ENCODE measurements at places on chromosomes 12 and 14. TPM values are rescaled to one million over a fixed set of nuclear protein-coding genes. Genes with fewer than 3 reads are reported as not detected.

DNA sequence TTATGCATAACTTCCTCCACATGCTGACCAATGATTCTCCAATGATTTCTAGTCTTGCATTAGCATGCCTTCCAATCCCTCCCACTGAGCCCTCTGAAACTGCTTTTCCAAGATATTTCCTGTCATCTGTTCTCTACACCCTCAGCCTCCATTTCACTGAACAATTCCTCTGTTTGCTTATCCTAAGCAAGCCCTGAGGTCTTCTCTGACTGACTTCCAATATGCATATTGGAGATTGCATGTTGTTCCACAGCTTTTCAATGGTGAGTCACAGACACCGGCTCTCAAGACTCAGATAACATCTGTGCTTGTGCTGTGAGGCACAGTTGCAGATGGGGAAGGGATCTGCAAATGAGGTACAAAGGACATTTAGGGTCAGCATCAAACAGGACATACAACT, 141.0 kb downstream of the SLC16A7 start:
- DNase-seq = peak; percentile 57

DNA sequence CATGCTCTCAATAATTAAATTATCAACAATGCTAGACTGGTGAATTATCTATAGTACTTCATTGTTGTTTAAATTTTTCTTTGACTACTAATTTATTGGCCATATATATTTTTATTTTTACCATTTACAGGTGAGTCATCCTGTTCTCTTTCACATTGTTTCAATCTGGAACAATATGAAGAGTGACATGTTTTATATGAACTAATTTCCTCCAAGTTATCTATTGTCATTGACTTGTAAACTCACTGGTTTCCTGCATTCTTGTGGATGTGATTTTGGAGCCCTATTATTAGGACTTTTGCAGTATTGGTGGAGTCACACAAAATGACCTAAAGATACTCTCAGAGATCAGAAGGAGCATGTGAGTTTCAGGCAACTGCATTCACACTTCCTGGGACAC, 297.7 kb downstream of the AEBP2 start:
- no peak for DNase-seq

- no peak for DNase-seq
Measured at GRCh38 chr12:93413064-93413463, 28.7 kb downstream of the UBE2N start.

Gene SLC6A13
- not detected for total RNA-seq

DNA sequence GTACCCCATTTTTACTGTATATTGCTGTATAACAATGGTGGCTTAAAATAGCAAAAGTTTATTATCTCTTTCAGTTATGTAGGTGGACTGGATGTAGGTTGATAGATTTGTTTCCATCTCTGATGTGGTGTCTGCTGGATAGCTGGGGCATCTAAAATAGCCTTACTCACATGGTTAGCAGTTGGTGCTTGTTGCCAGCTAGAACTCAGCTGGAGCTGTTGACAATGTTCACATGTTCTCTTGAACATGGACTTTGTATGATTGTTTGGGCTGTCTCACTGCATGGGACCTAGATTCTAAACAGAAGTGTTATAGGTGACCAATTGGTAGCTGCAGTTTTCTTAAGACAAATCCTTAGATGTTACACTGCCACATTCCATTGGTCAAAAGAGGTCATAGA, 126.9 kb downstream of the GPHN start:
- DNase-seq = no peak

DNA sequence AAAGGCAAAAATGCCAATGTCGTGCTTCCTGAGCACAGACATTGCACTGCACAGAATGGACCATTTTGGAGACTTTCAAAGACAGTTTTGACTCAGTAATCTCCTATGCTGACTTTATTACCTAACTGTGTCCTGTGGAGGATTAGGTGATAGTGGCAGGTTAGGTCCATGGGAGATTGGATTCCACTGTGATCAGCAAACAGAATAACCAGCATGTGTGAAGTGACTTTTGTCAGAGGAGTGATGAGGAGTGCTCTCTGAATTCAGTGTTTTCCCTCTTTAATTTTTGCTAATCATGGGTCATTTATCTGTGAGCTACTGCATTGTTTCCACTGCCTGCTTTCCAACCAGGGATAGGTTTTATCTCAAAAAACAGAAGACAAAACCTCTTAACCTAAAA, 662.5 kb downstream of the DIO2 start:
- no peak for DNase-seq

DNA sequence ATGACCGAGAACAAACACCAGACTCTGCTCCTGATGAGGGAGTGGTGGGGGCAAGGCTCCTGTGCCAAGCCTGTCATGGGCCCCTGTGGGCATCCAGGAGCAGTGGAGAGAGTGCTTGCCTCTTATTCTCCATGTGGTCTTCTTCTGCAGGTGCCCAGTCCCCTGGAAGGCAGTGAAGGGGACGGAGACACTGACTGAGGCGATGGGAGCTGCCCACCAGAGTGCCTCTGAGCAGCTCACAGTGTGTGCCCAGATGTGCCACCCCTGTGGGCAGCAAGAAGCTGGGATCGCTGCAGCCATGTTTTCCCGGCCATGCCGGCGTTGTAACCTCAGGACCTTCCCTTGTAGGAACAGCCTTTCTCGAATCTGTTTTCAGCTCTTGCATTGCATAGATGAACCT, 6.4 kb upstream of the EP400 start:
- no peak for DNase-seq

Gene BHLHE41
- not detected for total RNA-seq

DNA sequence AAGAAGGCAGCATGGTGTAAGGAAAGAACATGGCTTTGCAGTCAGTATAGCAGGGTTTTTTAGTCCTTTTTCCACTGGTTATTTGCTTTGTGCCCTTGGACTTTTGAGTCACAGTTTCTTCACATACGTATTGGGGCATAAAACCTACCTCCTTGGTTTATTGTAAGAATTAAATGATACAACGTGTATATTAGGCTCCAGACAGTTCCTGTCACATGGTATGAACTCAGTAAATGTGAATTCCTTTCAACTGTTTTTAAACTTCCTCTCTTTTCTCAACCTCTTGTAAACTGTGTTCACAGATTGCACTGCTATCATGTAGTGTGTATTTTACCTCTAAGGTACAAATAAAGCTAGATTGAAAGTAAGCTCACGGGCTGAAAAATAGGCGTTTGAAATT, 29.5 kb downstream of the MSRB3 start:
- DNase-seq = no peak

Gene MMP19
- not detected for total RNA-seq

Gene TAS2R31
- not detected for total RNA-seq

- no peak for DNase-seq
Measured at GRCh38 chr14:102231476-102232347, 73.3 kb downstream of the MOK start.

DNA sequence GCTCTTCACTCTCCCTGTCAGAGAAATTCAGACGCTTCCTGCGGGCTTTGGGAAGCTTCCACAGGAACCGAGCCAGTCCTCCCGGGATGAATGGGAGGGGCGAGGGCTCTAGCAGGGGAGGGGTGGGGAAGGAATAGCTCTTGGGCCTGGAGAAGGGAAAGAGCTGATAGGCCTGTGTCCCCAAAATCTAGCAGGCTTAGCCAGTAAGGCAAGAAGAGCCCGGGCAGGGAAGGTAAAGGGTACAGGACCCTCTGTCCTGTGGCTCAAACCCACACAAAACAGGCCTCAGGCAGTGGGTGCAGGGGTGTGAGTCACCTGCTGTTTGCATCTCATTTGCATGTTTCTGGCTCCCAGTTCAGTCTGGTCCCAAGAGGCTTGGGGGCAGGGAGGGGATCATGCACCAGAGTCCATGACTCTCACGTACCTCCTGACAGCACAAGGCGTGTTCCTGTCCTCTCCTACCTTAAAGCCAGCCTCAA, 8.7 kb upstream of the SMUG1 start:
- DNase-seq = peak; percentile 56

Gene CLMN
- 0.35 TPM for total RNA-seq

Gene TAS2R43
- total RNA-seq = not detected

GRCh38 chr14:35046751-35047536, 872 bp downstream of the FAM177A1 start:
- DNase-seq = peak; percentile 20

DNA sequence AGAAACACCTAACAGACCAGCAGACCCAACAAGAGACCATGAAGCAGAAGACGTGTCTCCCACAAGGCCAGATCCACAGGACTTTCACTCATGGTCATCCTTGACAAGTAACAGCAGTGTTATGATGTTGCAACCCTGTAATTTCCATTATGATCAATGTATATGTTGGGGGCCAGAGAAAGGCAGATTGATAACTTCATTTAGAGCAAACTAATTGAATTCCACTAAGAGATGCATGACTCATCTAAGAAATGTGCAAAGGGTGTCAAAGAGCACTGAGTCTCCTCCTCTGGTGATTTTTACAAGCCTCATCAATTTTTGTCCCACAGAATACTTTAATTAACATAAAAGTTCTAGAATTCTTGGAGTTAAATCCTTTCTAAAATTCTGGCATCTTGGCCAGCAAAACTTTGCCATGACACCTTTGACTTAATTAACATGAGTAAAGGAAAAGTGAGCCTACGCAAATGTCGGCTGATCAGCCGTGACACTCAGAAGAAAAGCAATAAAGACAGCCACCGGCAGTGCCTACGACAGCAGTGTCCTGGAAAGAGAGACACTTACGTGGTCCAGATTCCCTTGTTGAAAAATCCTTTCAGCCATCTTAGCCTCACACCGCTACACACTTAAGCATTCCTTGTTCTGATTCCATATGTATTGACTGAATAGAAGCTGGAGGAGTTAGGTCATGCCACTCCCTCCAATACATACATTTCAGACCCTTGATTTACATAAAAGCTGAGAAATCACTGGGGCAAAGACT, 370.2 kb upstream of the CCDC196 start:
- no peak for DNase-seq

Gene MMP14
- total RNA-seq = 124 TPM

DNA sequence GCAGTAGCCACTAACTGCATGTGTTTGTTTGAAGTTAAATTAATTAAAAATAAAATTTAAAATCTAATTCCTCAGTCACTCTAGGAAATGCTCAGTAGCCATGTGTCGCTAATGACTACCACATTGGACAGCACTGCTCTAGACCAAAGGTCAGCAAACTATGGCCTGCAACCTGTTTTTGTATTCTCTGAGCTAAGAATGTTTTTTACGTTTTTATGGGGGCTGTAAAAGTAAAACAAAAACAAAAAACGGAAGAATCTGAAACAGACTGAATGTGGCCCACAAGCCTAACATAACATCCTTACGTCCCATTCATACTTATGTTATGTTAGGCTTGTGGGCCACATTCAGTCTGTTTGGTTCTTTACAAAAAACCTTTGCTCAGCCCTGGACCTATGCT, 57.8 kb downstream of the LIN52 start:
- DNase-seq = no peak

Gene RTL1
- not detected for total RNA-seq

Gene KRT6A
- total RNA-seq = not detected

Gene KCNK13
- total RNA-seq = not detected
